Vagina (tissue), 2 donors: ENCODE measurements at places on chromosomes 16 and 17.

DNA sequence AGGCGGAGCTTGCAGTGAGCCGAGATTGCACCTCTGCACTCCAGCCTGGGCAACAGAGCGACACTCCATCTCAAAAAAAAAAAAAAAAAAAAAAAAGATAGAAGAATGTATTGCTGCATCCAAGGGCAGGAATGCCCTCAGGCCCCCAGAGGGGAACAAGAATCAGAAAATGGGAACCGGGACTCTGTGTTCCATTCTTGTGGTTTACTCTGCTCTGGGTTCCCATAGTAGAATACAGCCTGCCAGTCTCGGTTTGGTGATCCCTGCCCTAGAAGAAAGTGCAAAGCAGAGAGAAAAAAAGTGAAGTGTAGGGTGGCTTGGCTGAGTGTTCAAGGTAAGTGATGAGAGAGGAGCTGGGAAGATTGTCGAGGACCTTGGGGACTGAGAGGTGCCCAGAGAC, 27.4 kb upstream of the KDM6B start:
- no peak for DNase-seq

GRCh38 chr17:7460850-7461660, 16.2 kb downstream of the CHRNB1 start:
- DNase-seq: no peak

- DNase-seq: no peak
These were observed 5.7 kb upstream of the CX3CL1 start for GRCh38 chr16:57366544-57367040.

DNA sequence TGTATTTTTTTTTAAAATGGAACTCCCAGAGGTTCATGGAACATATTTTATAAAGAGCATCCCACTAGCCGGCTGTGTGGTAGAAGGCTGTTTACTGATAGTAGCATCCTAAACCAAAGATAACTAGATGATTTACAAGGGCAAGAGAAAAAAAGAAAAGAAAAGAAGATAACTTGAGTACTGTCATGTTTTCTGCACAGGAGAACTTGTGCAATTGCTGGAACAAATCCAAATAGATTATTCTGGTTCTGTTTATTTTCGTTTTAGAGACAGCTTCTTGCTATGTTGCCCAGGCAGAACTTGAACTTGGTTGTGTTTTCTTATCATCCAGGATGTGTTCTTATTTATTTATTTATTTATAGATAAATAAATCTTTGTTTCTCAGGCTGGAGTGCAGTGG, 20.9 kb upstream of the PPM1D start:
- DNase-seq: no peak

GRCh38 chr16:88805340-88805715, 1.7 kb downstream of the CDT1 start:
- no peak for DNase-seq

DNA sequence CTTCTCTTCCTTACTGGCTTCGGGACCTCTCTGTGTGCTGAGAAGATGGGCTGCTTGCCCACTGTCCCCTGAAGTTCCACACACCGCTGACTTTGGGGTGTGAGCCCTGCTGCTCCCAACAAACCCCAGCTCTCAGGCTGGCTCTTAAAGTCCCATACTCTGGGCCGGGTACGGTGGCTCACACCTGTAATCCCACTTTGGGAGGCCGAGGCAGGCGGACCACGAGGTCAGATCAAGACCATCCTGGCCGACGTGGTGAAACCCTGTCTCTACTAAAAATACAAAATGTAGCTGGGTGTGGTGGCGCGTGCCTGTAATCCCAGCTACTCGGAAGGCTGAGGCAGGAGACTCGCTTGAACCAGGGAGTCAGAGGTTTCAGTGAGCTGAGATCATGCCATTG, 17.2 kb downstream of the CD7 start:
- DNase-seq: no peak

DNA sequence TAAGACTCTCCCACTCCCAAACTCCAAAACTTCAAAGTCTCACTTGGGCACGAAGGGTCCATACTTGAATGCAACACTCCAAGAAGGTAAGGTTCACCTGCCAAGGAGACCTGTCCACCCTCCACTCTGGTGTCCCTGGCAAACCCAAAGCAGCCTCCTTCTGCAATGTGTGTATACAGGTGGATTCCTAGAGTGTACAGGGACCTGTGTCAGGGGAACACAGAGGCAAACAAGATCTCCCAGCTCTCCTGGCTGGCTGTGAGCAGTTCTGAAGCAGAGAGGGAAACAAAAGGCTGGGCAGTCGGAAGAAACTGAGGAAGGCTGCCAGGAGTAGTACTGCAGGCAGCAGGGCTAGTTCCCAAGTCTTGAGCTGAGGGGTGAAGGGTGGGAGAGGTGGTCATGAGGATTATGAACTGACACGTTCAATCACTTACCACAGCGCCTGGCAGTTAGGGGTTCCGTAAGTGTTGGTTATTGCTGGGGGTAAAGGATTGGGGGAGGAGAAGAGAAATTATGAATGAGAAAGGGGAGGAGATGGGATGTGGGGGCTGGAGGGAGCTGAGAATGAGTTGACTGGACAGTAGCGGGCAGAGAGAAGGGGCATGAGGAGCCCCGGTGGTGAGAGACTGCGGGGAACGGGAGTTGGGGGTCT, 795 bp downstream of the KCTD13 start:
- no peak for DNase-seq

- DNase-seq: no peak
These were observed 84.0 kb upstream of the CACNG5 start for GRCh38 chr17:66750781-66751543.

GRCh38 chr17:78951967-78952551, 26.9 kb upstream of the TIMP2 start:
- DNase-seq: no peak

GRCh38 chr17:62085511-62086408, 20.7 kb upstream of the MED13 start:
- DNase-seq: no peak

GRCh38 chr17:535198-535597, 179.4 kb downstream of the VPS53 start:
- DNase-seq: no peak

GRCh38 chr17:49108318-49108717, 24.3 kb upstream of the B4GALNT2 start:
- DNase-seq: no peak

DNA sequence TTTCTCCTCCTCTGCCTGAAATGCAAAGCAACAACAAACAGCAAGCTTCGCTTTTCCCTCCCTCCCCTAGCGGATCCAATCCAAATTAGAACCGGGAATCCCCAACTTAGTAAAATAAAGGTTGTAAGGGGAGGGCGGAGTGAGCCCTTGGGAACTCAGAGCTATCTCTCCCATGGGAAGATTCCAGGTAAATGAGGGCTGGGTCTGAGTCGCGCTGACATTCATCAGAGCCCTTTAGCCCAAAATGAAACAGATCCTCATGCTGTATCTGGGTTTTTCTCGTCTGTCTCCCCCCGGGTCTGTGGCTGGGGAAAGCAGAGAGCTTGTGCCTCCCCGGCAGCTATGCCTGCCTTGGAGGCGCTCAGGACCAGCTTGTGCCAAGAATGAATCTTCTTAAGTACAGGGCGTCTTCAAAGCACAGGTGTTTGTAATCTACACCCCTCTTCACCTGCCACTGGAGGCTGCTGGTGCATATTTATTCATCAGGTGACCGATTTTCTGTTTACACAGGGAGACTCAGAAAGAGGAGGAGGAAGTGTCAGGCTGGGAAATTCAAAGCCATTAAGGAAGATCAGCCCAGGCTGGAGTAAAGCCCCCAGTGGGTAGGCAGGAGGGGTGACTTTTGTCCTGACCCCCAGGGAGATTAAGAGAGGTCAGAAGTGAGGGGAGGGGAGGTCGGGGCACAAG, 55.0 kb upstream of the GSE1 start:
- no peak for DNase-seq

DNA sequence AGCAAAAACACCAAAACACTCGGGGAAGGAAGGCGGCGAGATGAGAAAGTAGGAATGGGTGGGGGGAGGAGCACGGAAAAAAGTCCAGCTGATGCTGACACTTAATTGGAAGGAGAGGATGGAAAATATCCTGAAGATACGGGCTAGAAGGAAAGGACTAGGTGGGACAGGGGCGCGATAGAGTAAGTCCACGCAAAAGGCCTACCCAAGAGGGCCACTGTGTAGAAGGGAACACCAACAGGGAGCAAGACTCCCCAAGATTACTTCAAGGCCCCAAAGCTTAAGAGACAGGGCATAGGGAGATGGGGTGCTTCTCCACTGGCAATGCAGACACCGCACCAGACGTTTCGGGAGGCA, 736 bp downstream of the APPBP2 start:
- DNase-seq: peak; percentile 87

DNA sequence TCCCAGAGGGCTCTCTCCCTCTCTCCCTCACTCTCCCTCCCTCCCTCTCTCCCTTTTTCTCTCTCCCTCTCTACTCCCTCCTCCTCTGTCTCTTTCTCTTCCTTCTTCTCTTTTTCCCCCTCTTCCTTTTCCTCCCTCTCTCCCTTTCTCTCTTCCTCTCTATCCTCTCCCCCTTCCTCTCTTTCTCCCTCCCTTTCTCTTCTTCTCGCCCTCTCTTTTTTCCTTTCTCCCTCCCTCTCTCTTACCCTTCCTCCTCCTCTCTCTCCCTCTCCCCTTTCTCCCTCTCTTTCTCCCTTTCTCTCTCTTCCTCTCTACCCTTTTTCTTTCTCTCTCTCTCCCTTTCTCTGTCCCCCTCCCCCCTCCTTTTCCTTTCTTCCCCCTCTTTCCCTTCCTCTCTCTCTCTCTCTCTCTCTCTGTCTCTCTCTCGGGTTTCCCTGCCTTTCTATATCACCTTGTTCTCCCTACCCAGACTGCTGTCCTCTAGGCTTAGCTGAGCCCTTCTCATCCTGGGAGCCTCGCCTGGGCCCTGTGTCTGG, 25.8 kb upstream of the TMEM220 start:
- DNase-seq: no peak

- no peak for DNase-seq
These were observed 107.4 kb upstream of the ANKFN1 start for GRCh38 chr17:56045872-56046271.

DNA sequence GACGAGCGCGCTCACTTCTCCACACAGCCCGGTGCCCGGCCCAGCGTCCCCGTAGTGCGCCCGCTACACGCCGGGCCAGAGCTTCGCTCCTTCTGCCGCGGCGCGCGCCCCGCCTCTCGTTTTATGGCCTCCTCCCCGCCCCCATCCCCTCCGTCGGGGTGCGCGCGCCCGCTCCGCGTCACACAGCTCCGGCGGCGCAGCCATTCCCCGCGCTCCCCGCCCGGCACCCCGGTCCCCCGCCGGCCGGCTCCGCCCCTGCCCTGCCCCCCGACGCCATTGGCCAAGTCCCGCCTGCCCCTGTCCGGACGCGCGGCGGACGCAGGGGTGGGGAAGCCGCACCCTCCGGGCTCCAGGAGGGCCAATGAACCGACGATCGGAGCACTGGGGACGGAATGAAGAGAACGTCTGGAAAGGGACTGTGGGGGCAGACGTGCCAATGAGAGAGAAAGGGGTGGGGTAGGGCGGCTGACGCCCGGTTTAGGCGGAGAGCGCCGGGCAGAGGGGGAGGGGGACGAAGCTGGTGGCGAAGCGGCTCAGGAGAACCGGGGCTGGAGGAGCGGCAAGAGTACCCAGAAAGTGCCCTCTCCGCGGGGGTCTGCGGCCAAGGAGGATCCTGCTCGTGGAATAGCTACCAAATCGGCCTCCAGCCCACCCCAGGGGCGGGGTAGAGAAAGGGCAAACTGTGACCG, at the start of gene TOB1:
Gene TOB1, minus strand, starts transcription at position 94 of the 689 bp plus-strand sequence. CDS start 2,337 bp downstream, outside the sequence.
- DNase-seq: no peak

- peak; percentile 72 for DNase-seq
These were observed 88.5 kb upstream of the TOB1 start for GRCh38 chr17:50954641-50955121.

GRCh38 chr16:88807142-88807625, 3.6 kb downstream of the CDT1 start:
- no peak for DNase-seq

- DNase-seq: no peak
These were observed 27.1 kb downstream of the USP10 start for GRCh38 chr16:84726669-84727467.

DNA sequence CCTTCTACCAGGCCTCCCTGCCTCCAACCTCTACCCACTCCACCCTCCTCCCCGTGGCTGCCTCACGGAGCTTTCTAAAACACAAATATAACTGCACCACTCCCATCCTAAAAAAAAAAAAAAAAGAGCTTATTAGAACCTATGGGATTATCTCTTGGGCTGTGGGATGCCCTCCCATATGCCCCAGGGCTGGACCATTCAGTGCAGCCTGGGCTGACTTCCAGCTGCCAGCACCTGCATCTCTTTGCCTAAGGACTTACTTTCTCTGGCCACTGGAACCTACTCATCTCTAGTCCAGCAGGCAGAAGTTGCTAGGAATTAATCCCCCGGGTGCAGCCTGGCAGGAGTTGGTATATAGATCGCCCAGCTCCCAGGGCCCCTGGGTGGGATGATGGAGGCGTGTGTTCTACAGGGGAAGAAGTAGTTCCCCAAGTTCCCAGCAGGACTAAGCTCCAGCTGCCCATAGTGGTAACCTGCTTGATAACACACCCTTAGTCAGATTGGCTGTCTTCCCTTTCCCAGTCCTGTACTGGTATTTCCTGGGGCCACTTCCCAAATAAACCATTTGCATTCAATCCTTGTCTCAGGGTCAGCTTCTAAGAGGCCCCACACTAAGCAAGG, 10.3 kb downstream of the MPP3 start:
- DNase-seq: no peak

DNA sequence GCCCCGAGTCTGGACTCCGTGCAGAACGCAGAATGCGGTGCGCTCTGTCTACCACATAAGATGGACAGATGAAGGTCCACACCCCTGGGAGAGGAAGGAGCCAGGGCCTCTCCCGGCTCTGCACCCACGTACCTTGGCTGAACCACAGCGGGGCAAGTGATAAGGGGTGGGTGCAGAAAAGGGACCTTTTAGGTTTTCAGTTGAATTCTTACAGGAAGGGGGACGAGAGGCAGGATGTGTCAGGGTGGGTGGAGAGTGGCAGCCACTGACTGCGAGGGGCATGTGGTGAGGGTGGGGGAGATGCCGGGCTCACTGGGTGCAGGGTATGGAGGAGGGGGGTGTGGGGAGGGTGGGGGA, 372 bp downstream of the CD300A start:
- DNase-seq: no peak

DNA sequence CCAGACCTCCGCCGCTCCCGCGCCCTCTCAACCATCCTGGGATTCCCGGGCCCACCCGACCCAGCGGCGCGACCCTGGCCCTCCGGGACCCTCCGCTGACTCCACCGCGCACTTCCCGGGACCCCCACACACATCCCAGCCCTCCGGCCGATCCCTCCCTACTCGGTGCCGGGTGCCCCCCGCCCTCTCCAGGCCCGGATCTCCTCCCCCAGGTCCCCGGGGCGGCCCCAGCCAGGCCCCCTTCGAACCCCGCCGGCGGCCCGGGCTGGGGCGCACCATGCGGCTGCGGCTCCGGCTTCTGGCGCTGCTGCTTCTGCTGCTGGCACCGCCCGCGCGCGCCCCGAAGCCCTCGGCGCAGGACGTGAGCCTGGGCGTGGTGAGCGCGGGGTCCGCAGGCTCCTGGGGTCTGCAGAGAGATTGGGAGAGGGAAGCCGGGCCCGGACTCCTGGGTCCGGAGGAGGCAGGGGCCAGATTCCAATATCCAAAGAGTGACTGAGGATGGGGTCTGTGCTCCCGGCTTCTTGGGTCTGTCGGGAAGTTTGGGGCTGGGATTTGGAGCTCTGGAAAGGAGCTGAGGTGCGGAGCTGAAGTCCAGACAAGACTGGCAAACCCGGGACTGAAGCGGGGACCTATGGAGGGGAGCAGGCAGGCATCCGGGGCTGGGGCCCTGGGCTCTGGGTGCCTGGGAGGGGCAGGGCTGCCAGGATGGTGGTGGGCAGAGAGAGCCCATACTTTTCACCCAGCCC, 453 bp downstream of the MMP25 start:
- no peak for DNase-seq
